ENCODE measurements at places on chromosomes 6 and 20.

- no peak for DNase-seq
Observed at GRCh38 chr6:64040113-64040512, 404.5 kb downstream of the PHF3 start.

GRCh38 chr6:158714706-158715105 lies 64.9 kb downstream of the SYTL3 start:
- no peak for DNase-seq

GRCh38 chr6:2940010-2940850 lies 31.1 kb downstream of the SERPINB6 start:
- peak; percentile 29 for DNase-seq

DNA sequence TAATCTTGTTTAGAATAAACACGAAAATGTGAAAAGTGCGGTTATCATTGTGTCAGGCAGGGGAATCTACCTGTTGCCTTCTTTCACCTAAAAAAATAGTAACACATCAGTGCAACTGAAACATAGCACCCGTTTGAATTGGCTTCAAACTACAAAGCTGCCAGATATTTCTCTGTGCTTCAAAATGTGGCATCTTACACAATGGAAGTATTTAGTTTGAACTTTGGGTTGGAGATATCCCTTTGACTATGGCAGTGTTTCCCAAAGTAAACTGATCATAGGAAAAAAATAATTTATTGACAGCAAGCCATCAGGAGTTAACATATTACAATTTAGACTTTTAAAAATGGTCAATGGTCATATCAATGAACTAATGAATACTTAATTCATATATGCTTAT lies 3.6 kb downstream of the PPP1R3G start:
- DNase-seq = no peak

GRCh38 chr20:58359441-58359840 lies 29.6 kb upstream of the VAPB start:
- no peak for DNase-seq

GRCh38 chr20:45905505-45906079 lies 6.4 kb downstream of the PLTP start:
- no peak for DNase-seq

GRCh38 chr6:12458558-12458957 lies 168.4 kb downstream of the EDN1 start:
- no peak for DNase-seq

DNA sequence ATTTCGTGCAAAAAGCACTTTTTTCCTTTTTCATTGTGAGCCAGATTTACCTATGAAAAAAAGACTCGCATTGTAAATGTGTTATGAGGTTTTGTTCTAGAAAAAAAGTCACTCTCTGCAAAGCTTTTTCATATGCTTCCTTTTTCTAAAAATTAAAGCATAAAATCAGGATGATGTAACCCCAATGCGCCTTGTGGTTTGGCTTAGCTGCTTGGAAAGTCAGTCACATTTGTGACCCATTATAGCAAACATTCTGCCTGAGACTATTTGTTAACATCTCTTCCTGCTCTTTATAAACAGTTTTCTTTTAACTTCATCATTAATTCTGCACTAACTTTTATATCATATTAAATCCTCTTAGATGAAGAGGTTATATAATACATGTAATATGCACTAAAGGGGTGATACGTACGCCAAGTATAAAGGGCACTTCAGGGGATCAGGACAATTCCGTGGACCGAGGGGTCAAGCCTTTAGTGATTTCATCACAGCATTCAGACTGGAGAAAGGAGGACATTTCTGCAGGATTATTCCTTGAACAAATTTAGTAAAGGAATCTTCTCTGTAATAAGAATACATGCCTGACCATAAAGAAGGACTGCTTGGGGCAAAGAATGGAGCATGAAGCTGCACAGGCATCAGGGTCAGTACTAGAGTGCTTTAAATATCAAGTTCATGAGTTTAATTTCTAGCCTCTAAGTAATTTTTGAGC lies 48.1 kb upstream of the SMLR1 start:
- no peak for DNase-seq

DNA sequence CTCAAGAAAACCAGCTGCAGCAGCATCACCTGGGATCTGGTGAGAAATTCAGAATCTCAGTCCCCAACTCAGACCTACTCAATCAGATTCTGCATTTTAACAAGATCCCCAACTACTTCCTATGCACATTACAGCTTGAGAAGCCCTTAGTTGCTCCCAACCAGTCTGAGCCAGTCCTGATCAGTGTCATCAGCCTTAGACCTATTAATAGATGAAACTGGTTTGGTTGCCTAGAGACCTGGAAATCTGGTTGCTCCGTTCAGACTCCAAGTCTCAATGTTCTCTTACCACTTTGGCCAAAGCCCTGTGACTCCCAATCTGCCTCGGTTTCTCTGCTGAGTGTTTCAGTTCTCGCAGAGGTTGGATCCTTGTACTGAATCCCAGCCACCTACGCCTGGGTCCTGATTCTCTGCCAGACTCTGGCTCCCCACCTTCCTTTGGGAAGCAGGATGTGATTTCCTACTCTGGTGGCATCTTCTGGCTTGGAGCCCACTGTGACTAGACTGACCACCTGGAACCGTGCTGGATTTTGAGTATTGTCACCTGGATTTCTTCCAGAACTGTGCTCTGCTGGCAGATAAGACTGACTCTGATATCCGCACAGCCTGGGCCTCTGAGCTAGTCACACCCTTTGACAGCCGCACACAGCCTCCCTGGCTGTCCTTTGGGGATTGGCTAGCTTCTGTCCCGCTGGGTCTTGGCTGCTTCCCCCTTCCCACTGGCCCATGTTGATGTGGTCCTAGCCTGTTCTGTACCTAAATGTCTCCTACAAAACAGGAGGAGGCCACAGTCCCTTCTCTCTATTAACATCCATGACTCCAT lies 20.3 kb upstream of the ATXN1 start:
- no peak for DNase-seq

DNA sequence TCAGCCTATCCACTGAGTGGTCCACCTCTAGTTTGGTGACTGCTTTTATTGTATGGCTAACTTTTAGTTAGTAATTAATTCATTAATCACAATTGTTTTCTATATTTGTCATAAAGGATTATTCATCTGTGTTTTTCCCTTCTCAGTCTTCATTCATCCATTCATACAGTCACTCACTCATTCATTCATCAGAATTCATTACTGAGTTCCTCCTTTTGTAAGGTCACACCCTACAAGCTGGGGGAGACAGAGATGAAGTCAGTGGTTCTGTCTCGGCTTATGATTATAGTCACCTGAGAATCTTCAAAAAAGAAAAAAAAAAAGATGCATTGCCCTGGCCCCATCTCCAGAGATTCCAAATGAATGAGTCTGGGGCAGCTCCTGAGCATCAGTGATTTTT lies 257.1 kb downstream of the ADGB start:
- DNase-seq = no peak

DNA sequence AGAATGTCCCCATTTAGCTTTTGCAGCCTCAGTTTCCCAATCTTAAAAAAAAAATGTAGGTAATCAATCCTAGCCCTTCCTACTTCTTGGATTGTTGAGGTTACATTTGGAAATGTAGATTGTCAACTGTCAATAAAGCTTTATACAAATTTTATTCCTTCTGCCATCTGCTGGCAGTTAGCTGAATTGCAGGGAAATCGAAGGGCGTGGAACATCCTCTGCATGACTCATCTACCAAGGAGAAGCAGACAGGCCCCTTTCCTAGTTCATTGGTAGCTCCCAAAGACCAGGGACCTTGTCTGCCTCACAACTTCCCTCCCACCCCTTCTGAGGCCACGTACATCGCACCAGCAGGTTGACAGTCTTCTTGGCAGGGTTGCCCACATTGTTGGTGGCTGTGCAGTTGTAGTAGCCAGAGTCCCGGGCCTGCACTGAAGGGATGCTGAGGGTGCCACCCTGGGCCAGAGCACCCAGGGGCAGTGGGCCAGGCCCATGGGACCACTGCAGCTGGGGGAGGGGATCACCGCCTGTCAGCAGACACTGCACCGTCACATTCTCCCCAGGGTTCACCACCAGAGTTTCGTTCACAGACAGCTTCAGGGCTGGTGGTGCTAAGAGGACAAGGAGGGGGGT lies 43.6 kb downstream of the MDGA1 start:
- DNase-seq = no peak

- no peak for DNase-seq
Observed at GRCh38 chr6:129859524-129859923, 1.6 kb downstream of the TMEM244 start.

DNA sequence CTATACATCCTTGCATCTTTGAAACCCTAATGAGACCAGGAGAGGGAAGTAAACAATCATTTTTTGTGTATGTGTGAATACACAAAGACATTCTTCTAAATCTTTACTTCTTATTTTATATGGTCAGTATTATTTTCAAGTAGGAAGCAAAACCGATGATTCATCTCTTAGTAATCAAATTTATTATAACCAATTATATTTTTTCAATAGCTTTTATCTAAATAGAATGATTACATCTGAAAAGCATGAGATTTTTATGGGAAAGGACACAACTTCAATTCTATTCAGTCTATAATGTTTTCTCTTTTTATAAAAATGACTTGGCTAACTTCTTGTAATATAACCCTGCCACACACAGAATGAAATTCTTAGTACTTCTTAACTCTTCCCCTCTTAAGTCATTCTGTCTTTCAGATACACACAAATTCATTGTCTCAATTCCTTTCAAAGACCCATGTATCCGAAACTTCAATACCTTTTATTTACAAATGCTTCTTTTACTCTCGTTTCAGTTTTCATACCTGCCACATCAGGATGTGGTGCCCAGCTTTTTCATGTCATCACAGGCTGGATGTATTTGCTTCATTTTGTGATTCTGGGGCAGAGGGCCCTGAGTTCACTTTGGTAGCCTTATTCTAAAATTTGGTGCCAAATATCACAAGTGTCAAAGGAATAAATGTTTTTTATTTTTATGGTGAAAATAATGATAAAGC lies 227.0 kb downstream of the PHF3 start:
- no peak for DNase-seq

- peak; percentile 6 for DNase-seq
Observed at GRCh38 chr6:110039981-110040383, 61.9 kb downstream of the GPR6 start.

- DNase-seq = no peak
Observed at GRCh38 chr6:55397986-55398385, 70.7 kb downstream of the GFRAL start.

DNA sequence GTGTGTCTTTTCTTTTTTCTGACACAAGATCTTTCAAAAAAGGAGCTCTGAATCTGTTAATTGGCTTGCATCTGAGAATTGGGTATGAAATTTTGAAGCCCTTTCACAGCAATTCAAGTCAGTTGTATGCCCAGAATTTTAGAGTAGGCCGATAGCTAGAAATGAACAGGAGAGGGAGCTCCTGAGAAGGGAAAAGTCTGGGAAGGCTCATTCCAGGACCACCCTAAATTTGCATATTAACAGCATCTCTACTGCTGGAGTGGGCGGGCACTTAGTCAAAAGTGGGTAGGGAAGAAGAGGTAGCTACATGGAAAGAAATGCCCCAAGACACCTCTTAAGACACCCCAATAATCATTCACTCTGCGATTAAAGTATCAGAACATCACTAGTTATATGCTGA lies 928.3 kb downstream of the TBC1D32 start:
- DNase-seq = no peak

- DNase-seq = no peak
Observed at GRCh38 chr6:18259675-18260447, 4.5 kb downstream of the DEK start.

DNA sequence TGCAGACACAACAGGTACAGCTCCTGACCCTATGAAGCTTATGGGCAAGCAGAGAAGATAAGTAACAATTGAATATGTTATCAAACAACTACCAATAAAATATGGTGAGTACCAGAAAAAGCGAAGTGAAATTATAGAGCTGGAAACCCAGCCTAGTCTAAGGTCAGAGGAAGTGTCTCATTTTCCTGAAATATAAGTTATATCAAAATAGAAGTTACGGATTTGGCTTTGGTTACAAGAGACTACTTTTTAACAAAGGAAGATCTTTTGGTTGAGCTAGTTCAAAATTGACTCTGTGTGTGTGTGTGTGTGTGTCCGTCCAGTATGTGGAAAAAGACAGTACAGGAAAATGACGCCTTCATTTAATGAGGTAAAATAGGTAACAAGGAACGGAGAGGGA lies 8.9 kb downstream of the STX11 start:
- DNase-seq = no peak

- DNase-seq = no peak
Observed at GRCh38 chr6:115272311-115272710, 788.4 kb downstream of the FRK start.

GRCh38 chr6:141587482-141588266 lies 545.1 kb upstream of the GJE1 start:
- DNase-seq = no peak

DNA sequence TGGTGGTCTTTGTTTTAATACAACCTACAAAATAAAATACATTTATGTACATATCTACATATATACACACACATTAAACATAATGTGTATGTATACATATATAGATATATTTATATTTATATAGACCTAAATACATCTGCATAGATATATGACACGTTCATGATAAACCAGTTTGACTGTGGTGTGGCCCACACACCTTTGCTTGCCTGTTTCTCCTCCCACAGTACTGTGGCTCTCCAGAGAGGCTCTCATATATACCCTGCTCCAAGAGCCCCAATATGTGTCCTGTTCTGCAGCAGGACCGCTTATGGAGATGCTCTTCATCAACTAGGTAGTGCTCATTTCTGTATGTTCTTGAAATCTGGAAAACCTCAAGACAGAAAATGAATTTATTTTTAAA lies 207.0 kb downstream of the KCNQ5 start:
- no peak for DNase-seq

- DNase-seq = no peak
Observed at GRCh38 chr6:4687989-4688947, 87.9 kb upstream of the CDYL start.

GRCh38 chr20:37393196-37393862 lies 47.4 kb downstream of the SRC start:
- DNase-seq = no peak

GRCh38 chr6:85660181-85660611 lies 17.5 kb upstream of the SYNCRIP start:
- no peak for DNase-seq

GRCh38 chr6:34338811-34339210 lies 53.7 kb downstream of the NUDT3 start:
- no peak for DNase-seq

GRCh38 chr6:151679081-151679480 lies 128.4 kb upstream of the ESR1 start:
- no peak for DNase-seq

- DNase-seq = no peak
Observed at GRCh38 chr6:156760377-156760776, 16.8 kb upstream of the ARID1B start.

GRCh38 chr20:2005359-2005758 lies 11.5 kb upstream of the PDYN start:
- DNase-seq = no peak

- DNase-seq = no peak
Observed at GRCh38 chr20:8287340-8287739, 155.3 kb downstream of the PLCB1 start.

- DNase-seq = no peak
Observed at GRCh38 chr6:121917834-121918559, 481.5 kb upstream of the HSF2 start.

- DNase-seq = no peak
Observed at GRCh38 chr6:30583921-30584320, 12.7 kb downstream of the ABCF1 start.

GRCh38 chr6:106087548-106088325 lies 1.6 kb downstream of the PRDM1 start:
- DNase-seq = no peak
